Activated naive CD4-positive, alpha-beta T cell treated with anti-CD3 and anti-CD28 coated beads, Interleukin-2, amount 10 ng/mL, durations not matched to agents 7 days and 5 days (primary cell): ENCODE measurements at places on chromosomes 16 and 17.
A peak's percentile ranks its signal among the peaks of the same experiment; 100 is the strongest.

- DNase-seq = no peak
Measured at GRCh38 chr16:86862595-86863280, 284.4 kb downstream of the FOXL1 start.

GRCh38 chr16:79550373-79550772, 50.2 kb downstream of the MAF start:
- no peak for DNase-seq

DNA sequence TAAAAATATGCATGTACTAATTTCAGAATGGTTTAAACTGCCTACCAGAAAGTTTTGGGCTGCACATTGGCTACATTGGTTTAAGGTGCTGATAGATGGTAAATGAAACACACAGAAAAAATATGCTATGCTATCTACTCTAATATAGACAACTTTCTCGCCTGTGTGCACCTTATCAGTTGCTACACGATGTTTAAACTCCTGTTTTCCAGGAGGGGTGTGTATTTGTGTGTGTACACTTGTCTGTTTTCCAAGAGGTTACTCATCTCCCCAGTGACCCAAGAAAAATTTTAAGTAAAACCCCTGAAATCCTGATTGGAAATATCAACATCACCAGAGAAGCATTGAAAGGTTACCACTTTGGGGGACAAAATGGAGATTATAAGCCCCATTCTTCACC, 21.6 kb upstream of the PSMC5 start:
- no peak for DNase-seq

DNA sequence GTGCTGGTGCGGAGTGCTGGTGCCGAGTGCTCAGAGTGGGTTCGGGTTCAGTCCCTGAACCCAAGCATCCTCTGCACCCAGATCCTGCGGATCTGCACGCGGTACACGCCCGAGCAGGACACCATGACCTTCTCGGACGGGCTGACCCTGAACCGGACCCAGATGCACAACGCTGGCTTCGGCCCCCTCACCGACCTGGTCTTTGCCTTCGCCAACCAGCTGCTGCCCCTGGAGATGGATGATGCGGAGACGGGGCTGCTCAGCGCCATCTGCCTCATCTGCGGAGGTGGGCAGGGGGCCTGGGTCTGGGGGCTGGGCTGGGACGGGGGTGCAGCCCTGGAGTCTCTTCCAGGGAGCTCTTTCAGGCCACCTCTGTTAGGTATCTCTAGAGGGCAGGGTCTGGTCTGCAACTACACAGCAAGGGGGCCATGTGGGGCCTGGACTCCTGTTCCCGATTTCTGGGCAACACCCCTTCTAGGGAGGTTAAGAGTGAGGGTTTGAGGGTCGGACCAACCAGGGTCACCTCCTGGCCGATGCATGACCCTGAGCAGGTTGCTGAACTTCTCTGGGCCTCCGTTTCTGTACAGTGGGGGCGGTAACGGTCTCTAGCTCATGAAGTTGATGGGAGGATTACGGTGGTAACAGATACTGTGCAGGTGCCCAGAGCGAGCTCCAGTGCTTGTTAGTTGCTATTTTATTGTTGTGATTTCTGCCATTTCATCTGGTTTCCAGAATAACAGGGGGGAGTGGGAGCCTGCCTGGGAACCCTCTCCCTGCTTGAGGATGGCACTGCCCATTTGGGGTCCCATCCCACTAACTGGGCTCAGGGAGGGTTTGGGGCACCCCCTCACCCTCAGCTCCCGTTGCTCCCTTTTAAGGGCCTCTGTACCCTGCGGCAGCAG, 10.1 kb downstream of the GJD3 start:
- no peak for DNase-seq

GRCh38 chr17:34580685-34581445, 1.5 kb downstream of the TMEM132E start:
- DNase-seq = no peak

DNA sequence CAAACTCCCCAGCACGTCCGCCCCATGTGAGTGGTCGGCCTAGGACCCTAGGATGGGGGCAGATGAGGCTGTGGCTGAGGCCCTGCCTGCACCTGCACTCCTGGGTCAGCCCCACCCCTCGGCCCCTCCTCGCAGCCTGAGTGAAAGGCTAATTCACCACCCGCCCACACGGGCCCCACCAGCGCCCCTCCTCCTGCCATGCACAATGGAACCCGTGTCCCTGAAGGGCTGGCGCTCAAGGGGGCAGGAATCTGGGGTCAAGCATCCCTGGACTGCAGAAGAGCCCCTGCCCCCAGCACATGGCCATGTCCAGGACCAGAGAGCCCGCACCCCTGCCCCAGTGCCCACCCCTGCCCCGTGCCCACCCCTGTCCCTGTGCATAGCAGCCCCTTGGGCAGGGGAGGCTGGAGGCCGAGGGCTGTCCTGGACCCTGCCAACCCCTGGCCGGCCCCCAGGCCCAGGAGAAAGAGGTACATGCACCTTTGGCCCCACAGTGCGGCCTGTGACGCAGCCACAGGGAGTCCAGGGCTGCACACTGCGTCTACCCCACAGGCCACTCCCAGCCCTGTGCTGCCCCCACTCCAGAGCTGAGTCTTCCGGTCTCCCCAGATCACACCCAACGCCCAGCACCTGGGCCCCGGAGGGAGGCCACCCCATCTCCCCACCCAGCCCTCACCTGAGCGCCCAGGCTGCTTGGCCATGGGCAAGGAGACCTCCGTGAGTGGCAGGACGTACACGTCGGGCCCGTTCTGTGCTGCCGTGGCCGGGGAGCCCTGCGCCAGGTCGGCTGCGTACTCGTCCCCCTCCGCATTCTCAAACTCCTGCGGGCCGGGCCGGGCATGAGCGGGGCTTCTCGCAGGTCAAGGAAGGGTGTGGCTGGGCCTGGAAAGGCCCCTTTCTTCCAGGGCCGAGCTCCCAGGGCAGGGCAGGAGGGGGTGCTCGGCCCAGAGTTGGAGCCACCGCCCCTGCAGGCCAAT, 34.6 kb upstream of the PVALEF start:
- no peak for DNase-seq

DNA sequence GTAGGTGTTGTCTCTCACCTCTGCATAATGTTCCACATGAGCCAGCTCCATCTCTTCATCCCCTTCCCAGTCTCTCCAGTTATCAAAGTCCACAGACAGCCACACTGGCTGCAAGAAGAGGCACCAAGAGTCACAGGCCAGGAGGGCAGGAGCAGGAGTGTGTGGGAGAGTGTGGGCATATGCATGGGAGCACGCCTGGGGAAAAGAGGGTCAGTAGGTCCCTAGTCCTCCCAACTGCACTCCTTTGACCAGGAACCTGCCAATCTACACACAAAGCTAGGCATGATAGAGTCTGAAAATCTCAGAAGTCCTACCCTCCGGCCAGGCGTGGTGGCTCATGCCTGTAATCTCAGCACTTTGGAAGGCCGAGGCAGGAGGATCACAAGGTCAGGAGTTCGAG, 7.3 kb upstream of the AARSD1 start:
- no peak for DNase-seq

DNA sequence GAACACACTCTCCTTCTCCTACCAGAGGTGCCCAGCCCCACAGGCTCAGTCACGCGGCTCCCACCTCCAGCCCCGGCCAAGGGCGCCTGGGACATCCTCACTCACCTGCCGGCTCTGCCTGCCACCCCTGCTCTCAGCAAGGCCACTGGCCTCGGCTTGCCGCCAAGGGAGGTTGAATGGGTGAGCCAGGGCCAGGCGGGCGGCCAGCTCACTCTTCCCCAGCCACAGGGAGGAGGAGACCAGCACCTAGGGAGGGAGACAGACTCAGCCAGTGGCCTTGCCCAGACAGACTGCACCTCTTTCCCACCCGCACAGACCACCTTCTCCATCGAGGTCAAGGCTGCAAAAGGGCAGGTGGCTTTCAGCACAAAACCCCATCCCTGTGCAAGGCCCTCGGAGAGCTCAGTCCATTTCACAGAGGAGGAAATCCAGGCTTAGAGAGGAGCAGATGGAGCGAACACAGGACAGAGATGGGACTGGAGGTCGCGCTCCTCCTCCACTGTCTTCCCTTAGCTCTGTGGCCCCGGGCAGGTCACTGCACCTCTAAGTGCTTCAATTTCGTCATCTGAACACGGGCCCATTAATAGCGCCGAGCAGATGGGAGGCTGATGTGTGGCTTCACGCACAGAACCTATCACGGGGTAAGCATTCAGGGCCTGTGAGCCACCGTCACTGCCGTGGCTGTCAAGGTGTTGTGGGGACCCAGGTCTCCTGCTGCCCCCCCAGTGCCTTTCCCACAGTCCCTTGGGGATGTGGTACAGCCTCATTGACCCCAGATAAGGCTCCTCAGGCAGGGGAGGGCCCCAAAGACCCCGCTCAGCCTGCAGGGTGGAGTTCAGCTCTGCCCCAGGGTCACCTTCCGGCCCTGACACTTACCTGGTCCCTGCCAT, 56.1 kb downstream of the RMI2 start:
- DNase-seq = peak; percentile 8

- no peak for DNase-seq
Measured at GRCh38 chr16:76756951-76757350, 434.0 kb upstream of the MON1B start.

DNA sequence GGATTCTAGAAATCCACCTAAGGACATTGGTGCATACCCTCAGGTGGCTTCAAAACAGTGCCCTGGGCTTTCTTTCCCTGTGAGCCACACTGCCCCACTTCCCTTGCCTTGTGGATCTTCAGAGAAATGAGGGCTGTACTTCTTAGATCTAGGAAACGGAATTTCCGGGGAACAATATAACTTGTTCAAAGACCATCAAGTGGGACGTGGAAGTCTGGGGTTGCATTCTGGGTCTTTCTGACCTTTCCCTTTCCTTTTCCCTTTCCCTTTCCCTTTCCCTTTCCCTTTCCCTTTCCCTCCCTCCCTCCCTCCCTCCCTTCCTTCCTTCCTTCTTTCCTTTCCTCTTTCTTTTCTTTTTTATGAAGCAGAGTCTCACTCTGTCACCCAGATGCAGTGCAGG, 97.1 kb upstream of the SALL1 start:
- no peak for DNase-seq

DNA sequence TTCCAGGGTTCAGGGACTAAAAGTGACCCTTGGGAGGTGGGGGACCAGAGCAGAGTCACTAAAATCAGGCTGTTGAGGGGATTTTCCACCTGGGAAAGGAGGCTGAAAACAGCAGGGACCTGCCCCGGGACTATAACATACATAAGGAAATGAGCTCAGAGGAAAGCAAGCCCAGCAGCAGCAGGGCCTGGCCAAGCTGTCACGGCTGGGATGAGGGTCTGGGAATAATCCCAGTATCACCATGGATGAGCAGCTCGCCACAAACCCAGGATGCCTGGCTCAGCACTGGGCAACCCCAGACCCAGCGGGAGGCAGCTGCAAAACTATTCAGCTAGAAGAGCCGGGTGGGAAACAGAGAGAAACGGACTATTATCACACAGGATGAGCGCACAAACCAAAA, 72.4 kb downstream of the RPH3AL start:
- DNase-seq = peak; percentile 11

DNA sequence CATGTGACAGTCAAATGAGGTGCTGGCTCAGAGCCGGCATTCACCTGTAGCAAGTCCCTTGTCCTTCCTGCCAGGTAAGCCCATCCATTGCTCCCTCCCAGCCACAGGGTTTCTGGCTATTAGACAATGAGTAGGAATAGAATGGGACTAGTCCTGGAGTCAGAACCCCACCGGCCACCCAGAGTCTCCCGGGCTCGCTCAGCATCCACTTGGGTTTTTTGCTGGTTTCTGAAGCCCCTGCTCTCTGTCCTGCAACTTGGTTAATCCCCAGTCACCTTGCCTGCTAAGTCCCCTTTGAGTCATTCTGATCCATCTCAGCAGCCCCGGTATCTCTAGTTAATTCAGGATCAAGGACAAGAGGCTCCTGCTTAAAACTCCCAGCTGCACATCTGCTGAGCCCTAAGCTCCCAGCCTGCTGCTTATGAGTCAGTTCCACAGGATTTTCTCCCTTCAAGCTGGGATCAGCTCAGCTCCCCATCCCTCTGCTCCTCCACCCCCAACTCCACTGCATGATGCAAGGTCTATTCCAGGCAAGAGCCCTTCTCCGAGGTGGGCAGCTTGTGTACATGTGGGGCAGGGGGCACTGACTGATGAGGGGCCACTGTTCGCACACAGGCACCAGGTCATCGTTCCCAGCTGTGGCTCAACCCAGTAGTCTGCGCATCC, 19.9 kb upstream of the MRPS23 start:
- no peak for DNase-seq
